ENCODE measurements at places on chromosomes 2 and 18. TPM values are rescaled to one million over a fixed set of nuclear protein-coding genes. Genes with fewer than 3 reads are reported as not detected.

COBLL1 gene
- total RNA-seq, result 20.7 TPM

QPCT gene
- 5.3 TPM for total RNA-seq

RGPD3 gene
- total RNA-seq, result 0.05 TPM

FER1L5 gene
- not detected for total RNA-seq

CDK5R2 gene
- 0.30 TPM for total RNA-seq

DCC gene
- total RNA-seq, result 0.10 TPM

SMYD1 gene
- not detected for total RNA-seq

FASTKD2 gene
- total RNA-seq, result 23.8 TPM

RIT2 gene
- not detected for total RNA-seq

TCF23 gene
- 0.07 TPM for total RNA-seq
